GDM1 (cell line): ENCODE measurements at places on chromosomes 12 and 14.

DNA sequence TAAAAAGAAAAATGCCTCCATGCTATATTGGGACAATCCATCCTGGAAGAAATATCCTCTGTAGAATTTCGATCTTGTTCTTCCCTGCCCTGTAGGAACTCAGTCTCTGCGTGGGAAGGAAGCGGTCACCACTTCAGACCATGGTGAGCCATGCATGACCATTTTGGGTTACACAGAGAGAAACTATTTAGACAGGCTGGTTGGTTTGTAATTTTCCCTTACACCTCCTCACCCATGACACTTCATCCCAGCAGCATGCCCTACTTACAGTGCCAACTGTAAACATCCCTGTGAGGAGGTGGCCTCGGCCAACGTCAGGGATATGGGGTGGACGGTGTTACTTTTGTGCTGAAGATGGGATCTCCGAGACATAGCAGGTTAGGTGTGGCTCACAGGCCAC is 121.4 kb downstream of the SMOC1 start:
- DNase-seq: no peak

DNA sequence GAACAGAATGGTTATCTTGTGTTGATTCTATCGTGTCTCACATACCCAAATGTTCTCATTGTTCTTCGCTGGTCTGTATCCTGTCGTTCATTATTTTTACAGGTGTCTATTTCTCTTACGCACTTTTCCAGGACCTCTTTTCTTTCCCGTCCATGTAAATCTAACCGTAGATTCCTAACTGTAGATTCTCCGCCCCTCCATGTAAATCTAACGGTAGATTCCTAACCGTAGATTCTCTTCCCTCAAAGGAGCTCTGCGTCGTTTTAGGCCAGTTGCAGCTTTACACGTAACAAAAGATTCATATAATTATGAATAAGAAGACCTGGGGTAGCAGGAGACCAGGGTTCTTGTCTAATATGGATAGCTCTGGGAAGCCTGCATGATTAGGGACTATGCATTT is 9.7 kb upstream of the ZNF605 start:
- DNase-seq: no peak

- DNase-seq: no peak
Observed at GRCh38 chr14:100473249-100473648, 114.0 kb downstream of the BEGAIN start.

- DNase-seq: no peak
Observed at GRCh38 chr12:111457577-111457976, 51.9 kb downstream of the SH2B3 start.

- DNase-seq: no peak
Observed at GRCh38 chr14:64880221-64881121, 764 bp upstream of the SPTB start.

DNA sequence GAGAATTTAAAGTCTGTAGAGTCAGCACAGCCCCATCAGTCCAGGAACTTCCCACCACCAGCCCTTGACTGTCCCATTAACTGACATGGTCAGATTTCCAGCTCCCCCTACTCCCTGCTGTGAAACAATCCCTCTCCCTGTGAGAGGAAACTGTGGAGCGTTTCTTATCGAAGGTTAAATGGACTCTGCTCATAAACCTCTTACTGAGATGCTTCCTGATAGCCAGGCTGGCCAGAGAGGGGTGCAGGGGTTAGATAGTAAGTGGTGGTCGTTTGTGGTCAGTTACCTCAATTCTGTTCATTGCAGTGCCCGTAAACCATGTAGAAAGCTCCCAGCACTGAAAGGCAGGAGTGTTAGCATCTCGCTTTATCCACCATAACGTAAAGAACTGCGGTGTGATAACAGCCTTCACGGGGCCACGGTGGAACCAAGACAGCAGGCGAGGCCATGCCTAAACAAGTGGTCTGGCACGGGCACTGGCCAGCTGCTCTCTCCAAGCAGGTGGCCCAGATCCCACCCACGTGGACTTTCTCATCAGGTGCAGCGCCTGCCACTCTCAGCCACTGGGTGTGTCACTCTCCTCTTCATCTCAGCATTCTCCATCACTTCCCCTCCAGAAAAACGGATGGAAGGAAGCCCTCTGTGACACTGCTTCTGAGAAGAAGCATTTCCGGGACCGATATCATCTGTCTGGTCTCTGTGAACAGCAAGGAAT is 102.2 kb downstream of the FBXL14 start:
- no peak for DNase-seq

GRCh38 chr14:95679998-95680735 is 6.1 kb upstream of the TCL1B start:
- no peak for DNase-seq

GRCh38 chr12:130775953-130776856 is 60.1 kb upstream of the RIMBP2 start:
- DNase-seq: no peak

GRCh38 chr12:119200601-119201000 is 21.9 kb downstream of the HSPB8 start:
- no peak for DNase-seq

GRCh38 chr12:92272061-92272964 is 126.7 kb upstream of the BTG1 start:
- DNase-seq: no peak

DNA sequence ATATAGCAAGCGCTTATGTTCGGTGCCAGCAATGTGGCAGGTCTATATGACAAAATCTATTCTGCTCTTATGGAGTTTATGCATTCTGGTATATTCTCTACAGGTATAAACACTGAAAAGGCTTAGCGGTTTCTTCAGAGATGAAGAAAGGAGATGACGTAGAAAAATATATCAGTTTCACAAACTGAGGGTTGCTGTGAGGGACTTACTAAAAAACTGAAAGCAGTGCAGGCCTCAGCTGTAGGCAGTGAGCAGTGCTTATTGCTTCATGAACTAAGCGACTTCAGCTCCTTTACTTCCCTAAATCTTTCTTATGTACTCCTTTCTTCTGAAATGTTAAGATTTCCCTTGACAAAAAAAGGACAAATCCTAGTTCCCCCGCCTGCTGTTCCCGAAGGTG is 4.5 kb downstream of the DDX47 start:
- DNase-seq: no peak

DNA sequence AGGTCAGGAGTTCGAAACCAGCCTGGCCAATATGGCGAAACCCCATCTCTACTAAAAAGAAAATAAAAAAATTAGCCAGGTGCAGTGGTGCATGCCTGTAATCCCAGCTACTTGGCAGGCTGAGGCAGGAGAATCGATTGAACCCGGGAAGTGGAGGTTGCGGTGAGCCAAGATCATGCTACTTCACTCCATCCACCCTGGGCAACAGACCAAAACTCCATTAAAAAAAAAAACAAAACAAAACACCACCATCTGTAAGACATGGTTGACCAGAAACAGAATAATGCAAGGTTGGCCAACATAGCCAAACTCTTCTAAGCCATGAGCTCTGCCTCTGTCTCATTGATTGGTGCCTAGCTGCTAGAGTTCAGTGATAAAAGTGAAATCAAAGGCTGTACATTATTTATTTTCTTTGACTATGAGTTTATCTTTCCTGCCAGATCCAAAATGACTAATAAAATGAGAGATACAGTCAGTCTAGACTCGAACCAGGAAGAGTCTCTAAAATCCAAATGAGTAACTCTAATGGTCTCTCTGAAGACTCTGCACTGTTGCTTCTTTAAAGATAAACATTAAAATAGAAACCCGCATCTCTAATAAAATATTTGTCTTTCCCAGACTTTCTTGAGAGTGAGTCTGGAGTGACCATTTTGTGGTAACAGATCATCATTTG is 404.7 kb downstream of the DAD1 start:
- DNase-seq: no peak

DNA sequence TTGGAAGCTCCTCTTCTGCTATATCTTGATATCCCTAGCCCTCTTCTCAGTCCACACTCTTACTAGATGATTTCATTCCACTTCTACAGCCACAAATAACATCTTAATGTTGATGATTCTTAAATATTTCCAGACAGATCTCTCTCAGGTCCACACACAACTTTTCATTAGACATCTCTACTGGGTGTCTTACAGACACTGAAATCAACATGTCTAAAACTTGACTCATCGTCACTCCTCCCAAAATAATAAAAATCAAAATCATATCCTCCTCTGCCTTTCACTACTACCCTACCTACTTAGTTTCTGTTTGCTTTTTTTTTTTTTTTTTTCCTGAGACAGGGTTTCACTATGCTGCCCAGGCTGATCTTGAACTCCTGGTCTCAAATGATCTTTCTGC is 11.9 kb downstream of the PRDM4 start:
- DNase-seq: no peak

DNA sequence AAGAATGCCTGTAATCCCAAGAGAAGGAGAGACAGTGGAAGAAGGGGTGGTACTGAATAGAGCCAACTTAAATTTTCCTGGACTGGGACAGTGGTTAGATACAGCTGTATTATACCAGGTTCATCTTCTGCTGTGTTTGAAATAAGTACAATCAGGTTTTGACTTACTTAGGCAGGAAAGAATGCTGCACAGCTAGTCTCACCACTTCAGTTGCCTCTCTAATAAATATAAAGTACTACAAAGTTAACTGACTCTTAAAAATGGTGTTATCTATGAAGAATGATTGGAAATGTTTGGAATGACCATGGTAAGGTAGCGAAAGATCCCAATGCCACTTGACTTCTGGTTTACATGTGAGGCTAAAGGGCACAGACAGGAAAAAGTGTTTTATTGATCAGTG is 652.1 kb downstream of the NOVA1 start:
- DNase-seq: no peak

GRCh38 chr12:77231501-77231918 is 166.1 kb upstream of the E2F7 start:
- peak; percentile 11 for DNase-seq

DNA sequence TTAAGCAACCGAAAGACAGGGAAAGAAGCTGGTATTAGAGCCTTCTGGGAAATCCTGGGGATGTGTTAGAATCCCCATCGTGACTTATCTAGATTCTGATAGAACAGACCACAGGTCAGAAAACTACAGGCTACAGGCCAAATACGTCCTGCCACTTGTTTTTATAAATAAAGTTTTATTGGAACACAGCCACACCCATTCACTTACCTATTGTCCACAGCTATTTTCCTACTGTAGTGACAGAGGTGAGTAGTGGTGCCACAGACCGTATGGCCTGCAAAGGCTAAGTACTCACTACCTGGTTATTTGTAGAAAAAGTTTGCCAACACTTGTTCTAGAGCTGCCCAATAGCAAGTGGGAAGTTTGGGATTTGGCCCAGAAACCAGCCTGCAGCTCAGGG is 53.8 kb downstream of the HRK start:
- no peak for DNase-seq

DNA sequence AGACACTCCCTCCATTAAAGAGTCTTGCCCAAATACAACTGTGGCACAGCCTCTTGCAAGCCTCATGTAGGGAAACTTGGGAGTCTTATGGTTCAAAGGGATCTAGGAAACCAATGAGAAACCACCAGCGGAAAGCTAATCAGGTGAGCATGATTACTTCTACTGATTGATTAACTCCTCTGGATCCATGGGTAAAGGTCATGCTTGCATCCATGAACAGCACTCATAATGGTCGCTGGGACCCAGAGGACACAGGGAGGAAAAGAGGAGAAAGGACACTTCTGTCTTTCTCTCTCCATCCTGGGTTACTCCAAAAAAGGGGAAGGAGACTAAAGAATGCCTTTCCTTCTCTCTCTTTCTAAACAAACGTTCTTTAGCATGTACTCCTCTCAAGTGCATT is 1397.2 kb downstream of the LRFN5 start:
- no peak for DNase-seq

GRCh38 chr12:112946236-112947000 is 8.1 kb downstream of the OAS3 start:
- DNase-seq: no peak

DNA sequence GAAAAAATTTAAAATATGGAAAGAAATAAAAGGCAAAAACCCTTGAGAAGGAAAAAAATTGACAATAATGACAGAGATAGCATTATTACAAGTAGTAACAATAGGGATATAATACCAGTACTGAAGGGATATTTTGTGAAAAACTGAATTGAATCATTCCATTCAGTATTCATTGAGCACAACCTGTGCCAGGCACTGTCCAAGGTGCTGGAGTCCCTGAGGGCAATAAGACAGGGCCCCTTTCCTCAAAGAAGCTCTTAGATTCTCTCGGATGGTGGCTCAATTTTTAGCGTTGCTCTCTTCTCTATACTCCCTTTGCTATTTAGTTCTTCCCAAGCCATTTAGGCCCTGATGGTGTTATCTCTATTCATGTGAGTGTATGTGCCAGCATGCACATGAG is 34.3 kb upstream of the GAS2L3 start:
- DNase-seq: no peak

DNA sequence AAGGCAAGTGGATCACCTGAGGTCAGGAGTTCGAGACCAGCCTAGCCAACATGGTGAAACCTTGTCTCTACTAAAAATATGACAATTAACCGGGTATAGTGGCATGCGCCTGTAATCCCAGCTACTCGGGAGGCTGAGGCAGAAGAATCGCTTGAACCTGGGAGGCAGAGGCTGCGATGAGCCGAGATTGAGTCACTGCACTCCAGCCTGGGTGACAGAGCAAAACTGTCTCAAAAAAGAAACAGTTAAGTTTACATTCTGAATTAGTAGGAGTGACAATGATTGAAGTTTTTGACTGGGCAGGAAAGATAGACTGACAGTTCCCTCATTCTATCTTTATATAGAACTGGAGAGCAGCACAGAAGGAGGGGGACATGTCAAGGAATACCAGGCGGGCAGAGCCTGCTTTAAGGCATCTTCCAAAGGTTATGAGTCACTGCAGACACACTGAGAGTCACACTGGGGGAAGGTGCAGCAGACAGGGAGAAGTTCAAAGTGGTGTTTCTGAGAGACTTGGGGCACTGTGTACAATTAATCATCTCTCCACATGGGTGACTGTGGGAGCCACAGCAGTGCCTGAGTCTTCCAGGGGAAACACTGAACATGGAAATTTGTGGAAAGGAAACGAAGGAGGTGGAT is 42.8 kb upstream of the RNASE3 start:
- DNase-seq: peak; percentile 39

GRCh38 chr12:57342207-57342691 is 88.6 kb downstream of the R3HDM2 start:
- DNase-seq: peak; percentile 39

DNA sequence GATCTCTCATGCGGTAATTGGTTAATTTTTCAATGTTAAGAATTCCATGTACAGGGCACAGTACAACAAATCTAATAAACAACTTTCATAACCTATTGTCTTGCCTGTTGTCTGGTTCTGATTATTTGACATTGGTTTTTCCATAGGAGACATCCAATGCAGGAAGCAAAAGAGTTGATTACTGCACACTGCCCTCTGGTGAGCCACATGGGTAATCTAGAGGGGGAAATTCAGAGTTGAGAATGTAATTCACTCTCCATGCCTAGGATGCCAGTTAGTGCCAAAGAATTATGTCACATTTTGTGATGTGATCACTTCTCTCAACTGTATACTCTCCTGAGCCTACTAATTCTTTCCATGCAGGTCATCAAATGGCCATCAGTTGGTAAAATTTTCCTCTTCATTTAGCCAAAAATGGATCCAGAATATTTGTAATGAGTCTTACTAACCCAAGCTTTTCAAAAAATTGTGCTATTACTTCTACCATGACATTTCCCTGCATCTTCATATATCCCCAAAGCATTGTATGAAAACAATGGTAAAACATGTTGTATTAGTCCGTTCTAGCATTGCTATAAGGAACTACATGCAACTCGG is 17.7 kb upstream of the CCDC91 start:
- no peak for DNase-seq
